ENCODE measurements at places on chromosomes 13 and 19.

GRCh38 chr19:18847549-18848463 is 16.0 kb downstream of the UPF1 start:
- no peak for DNase-seq

GRCh38 chr19:35846038-35846668 is 6.2 kb downstream of the NPHS1 start:
- no peak for DNase-seq

- peak; percentile 35 for DNase-seq
These were observed 16.3 kb downstream of the LEUTX start for GRCh38 chr19:39795001-39795400.

DNA sequence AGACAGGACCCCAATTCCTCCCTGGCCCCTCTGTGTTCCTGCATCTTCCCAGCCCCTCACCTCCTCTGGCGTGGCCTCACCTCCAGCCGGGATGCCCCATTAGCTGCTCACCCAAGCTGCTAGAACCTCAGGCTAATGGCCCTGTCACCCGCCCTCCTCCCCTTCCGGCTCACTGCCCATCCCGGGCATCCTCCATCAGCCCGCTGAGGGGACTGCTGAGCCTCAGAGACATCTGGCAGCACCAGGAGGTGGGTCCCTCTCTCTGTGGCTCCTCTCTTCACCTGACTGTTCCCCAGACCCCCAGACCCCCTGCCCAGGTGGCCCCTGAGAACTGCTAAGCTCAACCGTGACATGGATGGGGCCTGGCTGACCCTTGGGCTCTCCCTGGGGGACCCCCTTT is 2.9 kb downstream of the FFAR1 start:
- no peak for DNase-seq

DNA sequence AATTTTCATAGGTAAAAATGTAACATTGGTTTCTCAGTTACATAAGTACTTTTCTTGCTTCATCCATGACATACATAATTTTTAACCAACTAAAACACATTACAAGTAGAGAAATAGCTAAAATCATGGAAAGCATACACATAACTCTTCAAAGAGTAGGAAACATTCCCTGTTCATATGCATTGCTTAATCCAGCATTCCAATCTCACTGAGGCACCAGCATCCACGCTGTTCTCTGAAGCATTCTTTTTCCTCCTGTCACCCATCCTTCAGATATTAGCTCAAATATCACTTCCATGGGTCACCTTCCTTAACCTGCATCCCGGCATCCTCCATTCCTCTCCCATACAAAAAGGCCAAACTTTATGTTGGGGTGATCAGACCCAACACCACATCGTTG is 79.1 kb downstream of the ZNF254 start:
- DNase-seq = no peak

- DNase-seq = peak; percentile 12
These were observed 39.4 kb downstream of the ZNF136 start for GRCh38 chr19:12202250-12202649.
